ENCODE measurements at places on chromosomes 1 and 21.

DNA sequence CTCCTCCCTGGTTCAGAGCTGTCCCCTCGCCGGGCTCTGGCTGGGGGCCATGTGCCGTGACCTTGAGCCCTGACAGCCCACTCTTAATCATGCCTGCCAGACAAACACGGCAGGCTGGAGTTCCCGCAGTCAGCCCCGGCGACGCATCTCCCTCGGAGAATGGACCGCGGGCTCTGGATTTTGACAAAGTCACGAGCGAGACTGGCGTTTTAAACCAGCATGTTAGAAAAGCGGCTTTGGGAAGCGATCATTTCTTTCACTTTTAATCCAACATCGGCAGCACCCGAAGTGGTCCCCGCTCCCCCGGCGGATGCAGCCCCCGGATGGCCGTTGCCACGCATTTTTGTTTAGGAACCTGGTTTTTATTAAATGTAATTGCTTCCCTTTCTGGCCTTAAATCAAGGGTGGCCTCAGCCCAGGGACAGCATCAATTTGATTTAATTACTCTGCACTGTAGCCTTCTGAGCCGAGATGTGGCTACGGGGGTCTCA, 70.9 kb downstream of the PRDM16 start:
- no peak for DNase-seq

DNA sequence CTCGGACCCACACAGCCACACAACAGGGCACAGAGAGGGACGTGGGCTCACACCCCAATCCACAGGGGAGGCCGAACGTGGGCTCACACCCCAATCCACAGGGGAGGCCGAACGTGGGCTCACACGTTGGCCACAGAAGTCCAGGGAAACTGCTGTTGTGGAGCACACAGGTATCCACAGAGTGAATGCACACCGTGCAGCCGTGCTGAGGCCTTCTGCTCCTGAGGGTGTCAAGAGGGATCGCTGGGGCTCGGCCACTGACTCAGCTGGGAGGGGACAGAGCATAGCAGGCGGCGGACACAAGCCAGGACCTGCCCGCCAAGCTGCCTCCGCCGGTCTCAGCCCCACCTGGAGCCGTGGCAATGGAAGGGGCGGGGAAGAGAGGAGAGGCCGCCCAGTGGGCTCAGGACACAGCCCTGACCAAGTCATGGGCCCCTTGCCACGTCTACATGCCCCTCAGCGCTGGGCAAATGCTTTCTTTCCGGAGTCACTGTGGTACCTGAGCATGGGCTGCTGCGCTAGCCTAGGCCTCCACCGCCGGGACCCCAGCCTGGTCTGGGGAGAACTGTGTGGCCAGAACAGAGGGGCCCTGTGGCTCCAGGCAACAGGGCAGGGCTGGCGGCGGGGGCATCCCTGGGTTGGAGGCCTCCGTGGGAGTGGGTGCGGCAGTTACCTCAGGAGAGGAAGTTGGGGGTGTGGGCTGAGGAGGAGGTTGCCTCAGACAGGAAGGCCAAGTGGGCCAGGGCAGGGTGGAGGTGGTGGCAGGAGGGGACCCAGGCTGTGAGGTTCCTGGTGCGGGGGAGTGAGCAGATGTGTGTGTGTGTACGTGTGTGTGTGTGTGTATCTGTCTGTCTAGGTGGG, 1.2 kb downstream of the SYTL1 start:
- no peak for DNase-seq

DNA sequence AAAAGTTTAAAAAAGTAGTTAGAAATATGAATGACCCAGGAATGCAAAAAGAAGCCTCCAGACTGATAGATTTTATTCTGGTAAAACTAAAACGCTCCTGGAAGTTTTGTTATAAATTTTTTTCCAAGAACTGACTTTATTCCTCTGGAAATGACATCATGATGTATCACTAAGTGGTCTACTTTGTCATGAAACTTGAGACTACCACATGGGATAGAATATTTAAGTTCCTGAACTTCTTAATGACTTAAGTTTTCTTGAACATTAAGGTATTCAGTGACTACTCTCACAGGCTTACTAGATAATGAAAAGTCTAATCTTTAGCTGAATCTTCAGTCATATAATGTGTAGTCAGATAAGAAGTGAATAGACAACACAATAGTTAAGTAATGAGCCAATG, 842.2 kb downstream of the USP25 start:
- DNase-seq = no peak

DNA sequence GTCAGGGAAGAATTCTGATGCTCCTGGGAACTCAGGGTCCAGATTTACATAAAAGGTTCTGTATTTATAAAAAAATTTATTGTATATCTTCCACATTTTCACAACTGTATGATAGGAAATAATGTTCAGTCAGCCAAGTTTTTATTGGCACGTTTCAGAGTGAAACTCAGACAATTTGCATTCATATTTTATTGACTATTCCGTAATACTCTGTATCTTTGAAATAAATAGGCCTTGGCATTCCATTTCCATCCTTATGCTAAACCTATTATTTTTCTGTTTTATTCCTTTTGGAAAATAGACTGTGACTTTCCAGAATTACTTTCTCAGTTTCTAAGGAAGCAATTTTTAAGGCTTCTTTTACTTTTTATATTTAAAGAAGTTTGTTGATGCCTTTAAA, 329.0 kb downstream of the OLFM3 start:
- no peak for DNase-seq

DNA sequence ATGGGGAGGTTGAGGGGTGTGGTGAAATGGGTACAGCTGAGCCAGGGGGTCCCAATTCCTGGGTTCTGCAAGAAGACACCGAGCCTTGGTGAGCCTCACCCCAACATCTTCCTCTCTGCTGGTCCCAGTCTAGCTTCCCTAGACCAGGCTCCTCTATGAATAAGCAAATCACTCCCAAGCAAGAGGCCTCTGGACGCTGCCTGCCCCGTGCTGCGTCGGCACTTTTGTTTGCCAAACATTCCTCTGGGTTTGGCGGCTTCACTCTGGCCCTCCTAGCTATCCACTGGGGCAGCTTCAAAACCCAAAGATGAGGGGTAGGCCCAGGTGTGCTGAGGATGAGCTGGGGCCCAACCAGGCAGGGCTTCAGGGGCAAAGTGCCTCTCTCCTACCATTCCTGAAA, 137.1 kb upstream of the CD34 start:
- DNase-seq = no peak

- DNase-seq = no peak
Observed at GRCh38 chr1:155678027-155678426, 10.5 kb downstream of the YY1AP1 start.

- DNase-seq = peak; percentile 89
Observed at GRCh38 chr1:154973344-154974101, 958 bp upstream of the CKS1B start.

GRCh38 chr1:60898413-60898812, 183.9 kb upstream of the NFIA start:
- no peak for DNase-seq

- DNase-seq = peak; percentile 15
Observed at GRCh38 chr1:201361652-201362504, 15.6 kb downstream of the TNNT2 start.

DNA sequence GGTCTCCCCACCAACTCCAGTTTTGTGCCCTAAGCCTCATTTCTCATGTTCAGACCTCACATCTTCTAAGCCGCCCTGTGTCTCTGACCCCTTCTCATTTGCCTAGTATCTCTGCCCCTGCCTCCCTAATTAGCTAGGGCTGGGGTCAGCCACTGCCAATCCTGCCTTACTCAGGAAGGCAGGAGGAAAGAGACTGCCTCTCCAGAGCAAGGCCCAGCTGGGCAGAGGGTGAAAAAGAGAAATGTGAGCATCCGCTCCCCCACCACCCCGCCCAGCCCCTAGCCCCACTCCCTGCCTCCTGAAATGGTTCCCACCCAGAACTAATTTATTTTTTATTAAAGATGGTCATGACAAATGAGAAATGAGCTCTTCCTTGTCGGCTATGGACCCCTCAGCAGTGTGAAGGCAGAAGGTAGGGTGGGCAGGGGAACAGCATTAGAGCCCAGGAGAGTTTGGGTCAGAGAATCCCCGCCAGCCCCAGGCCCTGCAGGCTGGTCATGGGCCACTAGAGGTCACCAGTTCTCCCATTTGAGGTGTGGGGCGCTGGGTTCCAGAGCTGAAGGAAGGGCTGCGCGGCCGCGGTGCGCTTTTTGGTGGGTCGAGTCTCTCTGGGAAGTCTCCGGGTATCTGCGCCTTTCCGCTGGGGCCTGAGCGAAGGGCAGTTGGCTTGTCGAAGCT, 11.5 kb downstream of the ADAMTSL4 start:
- peak; percentile 83 for DNase-seq

DNA sequence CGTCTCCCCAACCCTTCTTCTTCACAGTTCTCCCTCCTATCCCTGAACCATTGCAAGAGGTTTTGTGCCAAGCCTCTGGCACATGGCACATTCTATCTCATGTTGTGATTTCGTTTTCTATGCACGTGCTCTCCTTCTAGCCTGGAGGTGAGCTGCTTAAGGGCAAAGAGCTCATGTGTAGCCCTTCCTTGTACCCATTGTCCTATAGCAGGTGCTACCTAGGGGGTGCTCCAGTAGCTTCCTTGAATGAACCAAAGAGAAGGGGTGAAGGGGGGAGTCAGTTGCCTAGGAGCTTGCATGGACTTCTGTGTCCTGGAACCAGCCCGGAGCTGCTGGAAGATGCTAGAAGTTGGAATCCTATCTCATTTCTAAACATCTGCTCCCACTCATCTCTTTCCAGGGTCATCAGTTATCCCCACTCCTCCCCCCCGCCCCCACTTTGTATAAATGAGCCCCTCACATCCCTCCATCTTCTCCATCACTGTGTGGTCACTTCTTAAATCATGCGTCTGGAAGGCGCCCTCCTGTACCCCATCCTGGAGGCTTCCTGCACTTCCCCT, 535 bp upstream of the DISC1 start:
- DNase-seq = no peak

- DNase-seq = no peak
Observed at GRCh38 chr1:16289959-16290358, 53.0 kb upstream of the CPLANE2 start.

DNA sequence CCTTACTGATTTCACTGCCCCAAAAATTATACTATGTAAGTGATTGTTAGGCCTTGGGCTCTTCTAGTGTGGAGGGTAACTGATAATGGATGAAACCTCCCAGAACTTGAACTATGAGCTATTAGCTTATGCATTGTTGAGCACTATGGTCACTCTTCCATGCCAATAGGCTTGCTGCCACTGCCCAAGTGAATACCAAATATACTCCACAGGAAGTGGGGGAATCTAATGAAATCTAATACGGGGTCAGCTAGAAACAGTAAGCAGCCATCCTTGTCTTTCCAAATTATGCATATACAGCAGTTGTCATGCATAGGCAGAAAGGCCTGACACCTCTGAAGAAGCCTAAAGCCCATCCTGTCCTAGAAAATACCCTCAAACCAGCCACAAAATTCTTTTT, 198.7 kb upstream of the PTBP2 start:
- DNase-seq = no peak

DNA sequence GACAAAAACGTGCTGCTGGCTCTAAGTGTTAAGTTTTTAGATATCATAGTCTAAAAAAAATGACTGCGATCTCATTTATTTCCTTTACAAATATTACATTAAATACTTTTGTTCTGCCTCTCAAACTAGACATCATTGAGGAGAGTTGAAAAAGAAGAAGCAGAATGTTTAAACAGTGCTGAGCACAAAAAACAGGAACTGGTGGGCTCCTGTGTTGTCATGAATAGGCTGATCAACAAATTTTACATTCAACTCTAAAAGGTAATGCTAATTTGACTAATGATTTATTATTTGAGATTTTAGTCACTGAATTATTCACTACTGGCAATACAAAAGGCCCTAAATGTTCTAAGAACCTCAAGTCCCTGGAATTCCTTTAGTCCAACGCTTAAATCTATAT, 66.1 kb downstream of the GPATCH2 start:
- DNase-seq = no peak

GRCh38 chr1:86394416-86394815, 1.7 kb downstream of the ODF2L start:
- DNase-seq = no peak

GRCh38 chr1:57447551-57447950, 23.7 kb upstream of the DAB1 start:
- no peak for DNase-seq

DNA sequence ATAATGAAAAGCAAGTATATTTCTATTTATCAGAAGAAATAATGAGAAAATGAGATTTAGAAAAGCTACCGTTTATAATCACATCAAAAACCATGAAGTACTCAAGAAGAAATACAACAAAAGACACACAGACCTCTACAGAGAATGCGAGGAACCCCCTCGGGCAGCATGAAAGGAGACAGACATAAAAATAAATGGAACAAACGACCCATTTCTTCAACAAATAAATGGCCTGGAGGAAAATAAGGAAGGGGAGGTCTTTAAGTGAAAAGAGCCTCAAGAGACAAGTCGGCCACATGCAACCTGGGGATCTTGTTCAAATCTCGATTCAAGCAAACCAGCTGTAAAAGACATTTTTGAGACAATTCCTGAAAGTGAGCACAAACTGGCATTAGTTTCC, 6.0 kb downstream of the CFAP74 start:
- DNase-seq = no peak

GRCh38 chr1:43366179-43366578, 1.6 kb downstream of the ELOVL1 start:
- DNase-seq = no peak

GRCh38 chr1:117092594-117092993, 29.0 kb downstream of the TRIM45 start:
- no peak for DNase-seq

- no peak for DNase-seq
Observed at GRCh38 chr1:15178571-15179484, 25.3 kb downstream of the TMEM51 start.

- no peak for DNase-seq
Observed at GRCh38 chr1:32770221-32770731, 46.9 kb downstream of the YARS1 start.

GRCh38 chr1:225816643-225817538, 7.0 kb downstream of the EPHX1 start:
- DNase-seq = no peak

DNA sequence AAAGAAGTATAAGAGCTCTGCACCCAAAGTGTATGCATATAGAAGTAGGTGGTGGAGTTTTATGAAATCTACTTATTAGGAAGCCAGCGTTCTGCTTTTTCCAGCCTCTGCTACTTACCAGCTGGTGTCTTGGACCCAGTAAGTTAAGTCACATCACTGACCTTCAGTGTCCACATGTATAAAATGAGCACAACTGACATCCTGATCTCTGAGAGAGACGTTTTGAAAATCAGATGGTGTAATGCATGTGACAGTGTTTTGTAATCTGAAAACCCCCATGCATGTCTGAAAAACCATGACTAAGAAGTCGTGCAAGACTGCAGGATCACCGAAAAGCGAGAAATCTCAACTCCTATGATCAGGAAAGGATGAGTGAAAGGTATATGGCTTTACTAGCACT, 2.0 kb downstream of the CR1 start:
- no peak for DNase-seq

DNA sequence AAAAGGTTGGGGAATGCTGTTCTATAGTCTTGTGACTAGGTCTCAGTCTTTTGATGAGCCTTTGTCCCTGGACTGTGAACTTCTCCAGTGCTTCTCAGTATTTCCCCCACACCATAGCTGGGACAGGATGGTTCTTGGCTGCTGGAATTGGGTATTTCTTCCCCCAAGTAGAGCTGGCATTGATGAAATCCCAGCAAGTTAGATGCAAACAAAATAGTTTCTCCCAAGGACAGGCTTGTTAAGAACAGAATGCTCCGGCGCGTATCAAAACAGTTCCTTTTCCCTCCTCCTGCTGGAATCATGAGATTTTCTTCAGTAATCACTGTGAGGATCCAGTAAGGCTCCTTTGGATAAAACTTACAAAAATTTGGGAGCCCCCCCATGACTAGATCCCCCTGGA, 162.6 kb downstream of the PIK3R3 start:
- no peak for DNase-seq

- no peak for DNase-seq
Observed at GRCh38 chr1:1305300-1306069, 2.2 kb downstream of the ACAP3 start.

GRCh38 chr1:68954841-68955240, 458.0 kb upstream of the DEPDC1 start:
- DNase-seq = no peak

Data from activated CD4-positive, alpha-beta T cell treated with anti-CD3 and anti-CD28 coated beads for 24 hours (primary cell).